ENCODE measurements at places on chromosomes 6 and 20.

DNA sequence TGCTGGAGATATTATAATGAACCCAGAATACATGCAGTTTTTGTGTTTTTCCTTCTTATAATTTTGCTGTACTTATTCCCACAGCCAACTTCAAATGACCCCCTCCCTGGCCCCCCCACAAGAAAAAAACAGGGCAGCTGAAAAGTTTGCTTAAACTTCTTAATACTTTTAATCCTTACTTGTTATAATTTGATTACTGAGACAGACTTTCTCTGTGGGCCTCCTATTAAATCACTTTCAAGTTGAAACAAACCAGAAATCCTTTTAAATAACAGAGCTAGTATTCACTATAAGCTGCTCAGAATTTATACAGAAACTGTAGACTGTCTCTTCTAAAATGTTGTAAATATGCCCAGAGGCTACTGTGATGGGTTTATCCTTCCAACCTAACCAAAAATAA lies 106.3 kb downstream of the CENPW start:
- DNase-seq, result no peak

DNA sequence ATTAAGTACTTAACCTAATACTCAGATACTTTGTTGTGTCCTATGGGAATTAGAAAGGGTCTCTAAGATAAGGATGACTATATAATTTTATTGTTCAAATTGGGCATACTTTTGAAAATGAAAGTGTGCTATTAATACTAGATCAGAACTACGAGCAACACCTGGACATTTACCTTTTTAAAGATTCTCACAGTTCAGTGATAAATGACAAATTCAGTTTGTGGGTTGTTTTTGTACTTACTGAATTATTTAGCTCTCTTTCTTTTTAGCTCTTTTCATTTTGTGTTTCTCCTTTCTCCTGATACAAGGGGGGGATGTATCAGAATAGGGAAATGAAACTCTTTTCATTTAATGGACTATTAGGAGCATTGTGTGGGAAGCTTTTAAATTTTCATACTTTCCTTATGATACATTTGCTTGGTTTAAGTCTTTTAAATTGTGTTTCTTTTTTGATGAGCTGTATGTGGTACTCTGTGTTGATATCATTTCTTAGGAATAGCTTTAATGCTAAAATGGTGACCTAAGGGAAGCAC lies 47.5 kb downstream of the PHF3 start:
- DNase-seq, result no peak

GRCh38 chr6:161446296-161446925 lies 172.6 kb upstream of the AGPAT4 start:
- DNase-seq, result no peak

- peak; percentile 77 for DNase-seq
Measured at GRCh38 chr6:39496915-39497314, 174.4 kb upstream of the KCNK16 start.

DNA sequence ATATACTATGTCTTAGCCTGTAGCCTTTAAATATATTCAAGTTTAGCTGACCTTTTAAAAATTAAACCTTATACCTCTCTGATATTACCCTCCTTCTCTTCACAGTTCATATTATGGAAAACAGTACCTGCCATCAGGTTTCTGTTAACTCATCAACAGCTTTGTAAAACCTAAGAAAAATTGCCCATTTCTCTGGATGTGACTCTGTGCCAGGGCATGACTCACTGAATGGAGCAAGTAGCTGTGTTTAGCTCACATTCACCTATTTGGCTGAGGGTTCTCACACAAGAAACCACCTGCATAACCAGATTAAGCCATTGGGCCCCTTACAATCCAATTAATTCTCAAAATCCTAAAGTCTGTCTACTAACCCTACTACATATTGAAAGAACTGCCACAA lies 678.8 kb upstream of the MARCKS start:
- DNase-seq, result no peak

DNA sequence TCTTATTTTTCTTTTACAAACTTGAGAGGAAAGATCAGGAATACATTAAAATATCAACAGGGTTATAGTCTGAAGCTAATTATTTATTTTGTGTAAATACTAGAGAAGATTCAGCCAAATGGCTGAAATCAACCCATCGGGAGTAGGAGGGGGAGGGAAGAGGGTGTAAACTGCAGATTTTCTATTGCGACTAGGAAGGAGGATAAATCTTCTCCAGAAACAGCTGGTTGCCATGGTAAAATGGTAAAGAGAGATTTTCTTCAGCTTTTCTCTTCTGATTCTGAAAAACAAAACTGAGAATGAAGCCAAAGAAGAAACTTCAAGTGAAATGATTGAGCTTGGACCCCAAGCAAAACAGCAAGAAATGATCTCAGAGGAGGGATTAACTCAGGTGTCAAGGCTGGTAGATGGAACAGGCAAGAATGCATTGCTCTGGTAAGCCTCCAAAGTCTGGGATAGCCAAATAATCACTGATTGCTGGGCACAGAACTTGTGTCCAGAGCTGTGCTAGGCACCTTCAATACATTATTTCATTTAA lies 193.5 kb upstream of the SPTLC3 start:
- no peak for DNase-seq

GRCh38 chr6:15331143-15331542 lies 85.3 kb downstream of the JARID2 start:
- DNase-seq, result no peak

GRCh38 chr6:56833873-56834272 lies 121.0 kb upstream of the BEND6 start:
- DNase-seq, result no peak

DNA sequence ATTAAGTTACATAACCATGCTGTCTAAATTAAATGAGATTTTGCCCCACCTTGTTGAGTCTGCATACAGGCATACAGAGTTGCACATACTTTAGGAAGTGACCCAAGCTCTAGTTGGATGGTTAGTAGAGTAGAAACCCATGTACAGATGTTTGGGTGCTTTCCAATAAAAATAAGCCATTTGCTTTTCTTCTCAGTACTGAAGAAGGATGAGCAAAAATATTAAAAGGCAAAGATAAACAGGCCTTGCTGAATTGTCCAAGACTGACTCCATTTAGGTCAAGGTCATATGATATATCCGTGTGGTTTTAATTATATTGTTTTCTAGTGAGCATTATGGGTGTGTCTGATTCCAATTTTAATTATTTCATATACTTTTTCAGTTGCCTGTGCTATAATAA lies 589.4 kb downstream of the RFPL4B start:
- DNase-seq, result no peak

DNA sequence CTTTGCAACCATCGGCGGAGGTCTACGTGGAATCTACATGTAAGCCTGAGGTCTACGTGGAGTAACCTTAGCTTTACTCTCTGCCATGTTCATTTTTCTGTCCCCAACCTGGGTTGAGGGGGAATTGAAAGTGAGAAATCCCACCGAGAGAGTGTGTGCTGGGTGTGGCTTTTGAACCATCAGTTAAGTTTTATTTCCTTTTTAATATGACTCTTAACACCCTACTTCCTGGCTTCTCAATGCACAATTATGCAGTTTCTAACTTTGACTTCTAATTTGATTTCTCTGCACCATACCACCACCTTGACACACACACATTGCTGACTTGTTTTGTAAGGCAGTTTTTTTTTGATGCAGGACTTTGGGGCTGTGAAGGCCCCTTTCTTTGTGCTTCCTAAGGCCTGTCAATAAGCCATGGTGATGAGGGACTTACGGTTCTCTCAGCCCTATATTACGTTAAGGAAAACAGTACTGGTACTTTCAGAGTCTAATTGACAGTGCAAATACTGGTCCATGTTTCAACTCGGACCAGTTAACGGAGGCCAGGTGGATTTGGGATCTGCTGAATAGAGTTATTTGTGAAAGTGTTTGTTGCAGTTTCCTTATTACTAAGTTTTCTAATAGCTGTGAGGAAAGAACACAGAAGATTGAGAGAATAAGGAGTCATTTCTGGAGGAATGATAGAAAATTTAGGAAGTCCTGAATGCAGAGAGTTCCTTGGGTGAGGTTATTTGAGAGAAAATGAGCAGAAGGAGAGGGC lies 206.5 kb downstream of the JARID2 start:
- DNase-seq, result no peak

- DNase-seq, result peak; percentile 96
Measured at GRCh38 chr20:43457640-43458421, at the start of gene SRSF6. SRSF6 (plus strand) TSS chr20:43457896; CDS start chr20:43458034, 138 bp downstream.

GRCh38 chr20:40691566-40692239 lies 2.7 kb upstream of the MAFB start:
- DNase-seq, result no peak

DNA sequence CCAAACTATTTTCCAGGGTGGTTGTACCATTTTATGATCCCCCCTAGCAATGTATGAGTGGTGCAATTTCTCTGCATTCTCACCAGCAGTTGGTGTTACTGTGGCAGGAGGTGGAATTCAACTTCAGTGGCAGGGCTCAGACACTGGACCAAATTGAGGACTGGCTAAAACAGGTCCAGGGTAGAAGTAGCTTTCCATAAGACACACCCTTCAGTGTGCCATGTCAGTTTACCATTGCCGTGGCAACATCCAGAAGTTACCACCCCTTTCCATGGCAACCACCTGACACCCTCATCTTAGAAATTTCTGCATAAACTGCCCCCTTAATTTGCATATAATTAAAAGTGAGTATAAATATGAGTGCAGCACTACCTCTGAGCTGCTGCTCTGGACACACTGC lies 180.7 kb upstream of the GGTLC1 start:
- DNase-seq, result no peak

DNA sequence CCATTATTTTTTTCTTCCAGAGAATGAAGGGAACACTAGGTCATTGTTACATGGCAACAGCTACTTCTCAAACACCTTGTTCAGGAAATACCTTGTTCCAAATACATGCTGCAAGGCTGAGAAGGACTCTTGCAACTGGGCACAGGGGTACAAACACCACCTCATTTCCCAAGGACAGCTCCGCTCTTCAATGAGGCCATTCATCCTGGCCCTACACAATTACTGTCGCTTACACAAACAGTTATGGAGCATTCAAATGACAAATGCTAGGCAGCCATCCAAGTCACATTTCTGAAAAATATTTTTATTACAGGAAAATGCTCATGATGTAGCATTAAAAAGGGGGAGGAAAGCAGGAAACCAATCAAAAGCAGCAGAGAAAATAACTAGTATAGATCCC lies 611.9 kb downstream of the DHX35 start:
- DNase-seq, result no peak

DNA sequence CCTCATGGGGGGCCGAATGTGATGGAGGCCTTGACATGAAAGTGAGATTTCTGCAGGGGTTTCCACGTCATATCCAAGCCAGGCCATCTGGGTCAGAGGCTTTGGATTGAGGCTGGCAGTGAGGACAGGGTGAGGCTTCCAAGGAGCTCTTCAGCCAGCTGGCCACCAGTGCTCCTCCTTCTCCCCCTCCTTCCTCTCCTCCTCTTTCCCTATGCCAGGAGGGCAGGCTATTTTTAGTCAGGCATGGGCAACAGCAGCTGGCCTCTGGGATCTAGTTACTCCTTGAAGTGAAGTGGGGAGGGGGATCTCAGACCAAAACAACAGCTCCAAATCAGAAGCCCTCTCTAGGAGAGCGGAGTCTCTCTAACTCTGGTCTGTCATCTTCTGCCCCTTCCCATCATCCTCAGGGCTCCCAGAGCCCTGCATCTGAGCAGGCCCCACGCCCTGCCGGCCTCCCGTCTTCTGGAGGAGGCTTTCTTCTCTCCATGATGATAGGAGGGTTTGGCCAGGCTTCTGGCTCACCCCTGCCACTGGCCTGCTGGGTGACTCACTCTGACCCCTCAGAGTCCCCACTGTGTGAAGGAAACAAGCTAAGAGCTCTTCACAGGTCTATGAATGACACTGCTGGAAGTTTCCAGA lies 612 bp downstream of the TNNC2 start:
- DNase-seq, result peak; percentile 74

- DNase-seq, result no peak
Measured at GRCh38 chr6:136668571-136668970, 118.3 kb upstream of the MAP7 start.

GRCh38 chr20:17671565-17671964 lies 10.5 kb downstream of the RRBP1 start:
- DNase-seq, result no peak

DNA sequence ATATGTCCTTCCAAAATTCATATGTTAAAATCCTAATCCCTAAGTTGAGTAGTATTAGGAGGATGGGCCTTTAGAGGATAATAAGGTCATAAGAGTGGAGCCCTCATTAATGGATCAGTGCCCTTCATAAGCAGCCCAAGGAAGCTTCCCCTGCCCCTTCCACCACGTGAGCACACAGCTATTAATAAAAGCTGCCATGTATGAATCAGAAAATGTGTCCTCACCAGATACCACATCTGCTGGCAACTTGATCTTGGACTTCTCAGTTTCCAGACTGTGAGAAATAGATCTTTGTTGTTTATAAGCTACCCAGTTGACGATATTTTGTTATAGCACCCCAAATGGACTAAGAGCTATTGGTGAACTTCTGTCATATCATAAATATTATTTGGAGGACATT lies 207.7 kb upstream of the HDDC2 start:
- no peak for DNase-seq

GRCh38 chr6:166601956-166602355 lies 15.5 kb upstream of the RAMACL start:
- no peak for DNase-seq

DNA sequence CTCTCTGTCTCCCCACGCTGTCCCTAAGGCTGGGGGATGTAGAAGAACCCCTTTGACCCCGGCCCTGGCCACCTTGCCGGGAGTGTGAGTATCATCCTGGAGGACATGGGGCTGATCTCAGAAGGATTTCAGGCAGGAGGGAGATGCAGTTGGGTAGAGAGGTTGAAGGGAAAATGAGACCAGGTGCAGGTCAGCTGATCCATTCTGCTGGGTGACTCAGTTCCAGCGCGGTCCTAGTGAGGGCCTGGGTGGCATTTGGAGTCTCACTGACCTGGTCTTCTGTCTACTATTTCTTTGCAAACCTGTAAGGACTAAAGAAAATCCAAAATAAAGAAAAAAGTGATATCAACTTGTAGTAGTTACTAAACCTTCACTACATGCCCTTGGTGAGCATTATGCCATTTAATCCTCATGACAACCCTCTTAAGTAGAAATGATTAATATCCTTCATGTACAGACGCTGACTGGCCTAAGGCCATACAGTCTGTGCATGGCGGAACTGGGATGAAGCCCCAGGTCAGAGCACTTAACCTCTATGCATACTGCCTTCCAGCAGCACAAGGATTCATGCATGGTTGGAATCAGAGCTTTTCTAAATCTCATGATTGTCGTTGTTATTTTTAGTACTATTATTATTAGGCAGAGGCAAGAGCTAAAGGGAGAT lies 106.3 kb downstream of the ZDHHC14 start:
- DNase-seq, result no peak

GRCh38 chr6:9250852-9251251 lies 815.5 kb upstream of the SLC35B3 start:
- no peak for DNase-seq

- no peak for DNase-seq
Measured at GRCh38 chr6:130376936-130377335, 11.1 kb downstream of the TMEM200A start.

DNA sequence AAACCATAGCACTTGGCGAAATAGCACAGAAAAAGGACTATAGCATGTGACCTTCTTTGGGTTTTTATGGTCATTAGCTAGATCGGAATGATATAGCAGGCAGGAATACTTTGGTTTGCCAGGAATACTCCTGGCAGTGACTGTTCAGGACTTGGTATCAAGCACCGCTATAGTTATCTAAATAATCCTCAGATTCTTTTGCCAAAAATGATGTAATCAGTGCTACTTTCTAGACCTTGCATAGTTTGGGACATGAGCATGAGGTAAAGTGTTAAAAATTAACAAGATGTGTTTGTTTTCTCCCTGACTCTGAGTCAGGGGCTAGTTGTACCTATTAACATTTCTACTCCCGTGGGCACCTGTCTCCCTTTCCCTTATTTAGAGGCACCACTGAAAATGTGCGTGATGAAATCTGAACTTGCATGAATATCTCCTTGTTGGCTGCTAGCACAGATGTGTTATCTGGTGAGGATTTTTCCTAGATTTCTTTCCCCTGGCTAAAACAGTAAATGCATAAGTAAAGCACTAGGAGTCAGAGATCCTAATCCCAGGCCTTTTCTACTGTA lies 511.0 kb downstream of the CDKAL1 start:
- DNase-seq, result no peak
